ENCODE measurements at places on chromosomes 6 and 20.

DNA sequence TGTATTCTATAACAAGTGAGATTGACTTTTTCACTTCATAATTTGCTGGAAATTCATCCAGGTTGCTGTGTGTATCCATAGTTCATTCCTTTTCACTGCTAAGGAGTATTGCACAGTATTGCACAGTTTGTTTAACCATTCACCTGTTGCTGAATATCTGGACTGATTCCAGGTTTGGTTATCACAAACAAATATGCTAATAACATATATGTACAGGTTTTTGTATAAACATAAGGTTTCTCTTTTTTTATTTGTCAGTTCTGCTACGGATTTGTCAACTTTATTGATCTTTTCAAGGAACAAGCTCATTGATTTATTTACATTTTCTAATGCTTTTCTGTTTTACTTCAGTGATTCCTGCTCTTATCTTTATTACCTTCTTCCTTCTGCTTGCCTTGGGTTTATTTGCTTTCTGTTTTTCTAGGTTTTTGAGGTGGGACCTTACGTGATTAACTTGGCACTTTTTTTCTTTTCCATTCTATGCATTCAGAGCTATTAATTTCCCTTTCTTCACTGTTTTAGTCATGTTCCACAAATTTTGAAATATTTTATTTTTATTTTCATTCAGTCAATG is 117.0 kb upstream of the OGFRL1 start:
- no peak for DNase-seq

DNA sequence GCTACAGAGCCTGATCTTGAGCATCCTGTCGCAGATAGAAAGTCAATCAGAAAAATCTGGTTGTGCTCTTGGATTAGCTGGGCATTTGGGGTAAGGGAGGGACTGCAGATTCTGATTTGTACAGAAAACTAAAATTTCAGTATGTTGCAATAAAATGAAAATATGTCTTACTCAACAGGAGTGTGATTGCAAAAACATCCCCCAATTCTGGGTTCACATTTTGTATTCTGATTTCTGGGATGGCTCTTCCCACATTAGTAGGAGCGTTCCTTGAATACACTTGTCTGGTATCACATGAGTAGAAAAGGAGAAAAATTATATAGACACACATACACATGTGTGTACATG is 40.5 kb downstream of the PANK2 start:
- no peak for DNase-seq

- no peak for DNase-seq
Measured at GRCh38 chr6:170022827-170023619, 267.9 kb downstream of the DLL1 start.

DNA sequence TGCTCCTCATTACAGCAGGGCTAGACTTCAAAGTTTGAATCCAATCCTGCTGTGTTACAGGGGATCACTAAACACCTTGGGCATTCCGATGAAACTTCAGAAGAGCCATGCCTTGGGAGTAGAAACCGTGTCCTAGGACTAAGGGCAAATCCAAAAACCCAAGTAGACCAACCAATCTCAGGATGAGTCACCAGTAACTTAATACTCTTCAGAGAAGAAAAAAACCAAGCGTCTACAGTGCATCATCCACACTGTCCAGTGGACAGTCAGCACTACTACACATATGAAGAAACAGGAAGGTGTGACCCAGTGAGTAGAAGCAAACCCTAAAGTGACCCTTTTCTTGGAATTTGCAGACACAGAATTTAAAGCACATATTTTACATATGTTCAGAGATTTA is 39.5 kb upstream of the VAPB start:
- DNase-seq: no peak

- DNase-seq: no peak
Measured at GRCh38 chr6:21115111-21115510, 478.4 kb upstream of the SOX4 start.

GRCh38 chr6:24307881-24308280 is 50.0 kb downstream of the DCDC2 start:
- no peak for DNase-seq

- no peak for DNase-seq
Measured at GRCh38 chr6:73942592-73943186, 246.7 kb downstream of the CD109 start.

DNA sequence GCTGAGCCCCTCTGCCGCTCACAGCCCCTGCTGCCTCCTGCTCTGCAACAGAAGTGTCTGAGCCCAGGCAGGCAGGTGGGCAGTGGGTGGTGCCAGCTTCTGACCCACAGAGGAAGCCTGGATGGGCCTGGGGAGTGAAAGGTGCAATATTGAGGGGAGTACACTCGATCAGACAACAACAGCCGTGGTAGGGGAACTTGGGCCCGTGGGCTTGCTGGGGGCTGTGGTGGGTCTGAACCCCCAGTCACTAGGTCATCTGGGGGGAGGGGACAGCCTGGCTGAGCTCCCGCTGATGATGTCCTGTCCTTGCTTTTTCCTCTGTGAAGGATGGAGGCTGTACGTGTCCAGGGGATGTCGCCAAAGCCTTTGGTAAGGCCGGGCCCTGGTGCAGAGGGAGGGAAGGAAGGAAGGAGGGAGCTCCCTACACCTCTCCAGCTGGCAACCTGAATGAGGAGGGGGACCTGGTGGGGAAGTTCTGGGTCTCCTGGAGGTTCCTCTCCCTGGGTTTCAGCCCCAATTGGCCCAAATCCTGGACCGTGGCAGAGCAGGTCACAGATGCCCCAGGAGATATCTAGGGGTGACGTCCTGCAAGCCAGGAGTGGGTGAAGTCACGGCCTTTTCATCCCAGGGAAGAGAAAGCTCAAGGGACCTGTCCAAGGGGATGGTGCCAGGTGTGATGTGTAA is 47.2 kb downstream of the GMPR start:
- DNase-seq: no peak

- DNase-seq: no peak
Measured at GRCh38 chr6:4727217-4727616, 49.0 kb upstream of the CDYL start.

DNA sequence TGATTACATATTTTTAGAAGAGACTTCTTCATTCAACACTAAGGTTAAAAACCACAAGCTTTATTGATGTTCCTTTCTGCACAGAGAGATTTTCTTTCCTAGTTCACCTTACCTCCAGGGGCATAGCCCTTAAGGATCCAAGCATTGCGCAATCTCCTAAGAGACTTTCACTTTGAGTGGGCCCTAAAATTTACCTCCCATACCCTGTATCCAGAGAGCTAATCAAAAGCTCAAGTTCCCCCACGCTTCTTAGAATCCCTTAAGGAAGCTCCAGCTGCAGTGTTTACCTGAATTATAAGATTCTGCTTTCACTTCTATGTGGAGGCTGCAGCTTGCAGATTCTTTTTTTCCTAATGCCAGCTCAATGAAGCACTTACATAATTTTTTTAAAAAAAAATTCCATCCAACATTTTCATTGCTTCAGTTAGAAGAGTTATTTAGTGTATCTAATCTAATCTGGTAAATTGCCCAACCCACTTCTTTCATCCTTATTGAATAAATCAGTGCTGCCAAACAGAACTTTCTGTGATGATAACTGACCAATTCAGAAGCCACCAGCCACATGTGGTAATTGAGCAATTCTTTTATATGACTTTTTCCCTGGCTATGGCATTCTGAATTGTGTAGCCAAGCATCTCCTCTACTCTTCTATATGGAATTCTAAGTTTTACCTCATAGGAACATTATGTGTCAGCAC is 24.6 kb upstream of the SPTLC3 start:
- DNase-seq: no peak

DNA sequence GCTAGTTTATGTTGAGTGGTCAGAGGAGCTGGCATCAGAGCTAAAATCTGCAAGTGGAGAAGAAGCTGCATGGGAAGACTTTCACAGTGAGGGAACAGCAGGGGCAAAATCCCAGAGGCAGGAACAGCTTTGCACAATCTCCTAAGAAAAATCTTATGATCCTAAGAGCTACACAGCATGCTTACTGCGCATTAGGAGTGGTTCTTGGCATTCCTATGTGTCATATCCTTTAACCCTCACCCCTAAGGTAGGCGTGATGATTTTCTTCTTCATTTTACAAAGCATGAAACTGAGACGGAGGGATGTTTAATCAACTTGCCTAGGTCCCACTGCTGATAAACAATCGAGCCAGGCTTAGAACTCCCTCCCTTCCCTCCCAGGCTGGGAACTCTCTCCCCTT is 313.6 kb upstream of the SULF2 start:
- DNase-seq: no peak

GRCh38 chr6:150142097-150142669 is 661 bp upstream of the PPP1R14C start:
- DNase-seq: no peak

DNA sequence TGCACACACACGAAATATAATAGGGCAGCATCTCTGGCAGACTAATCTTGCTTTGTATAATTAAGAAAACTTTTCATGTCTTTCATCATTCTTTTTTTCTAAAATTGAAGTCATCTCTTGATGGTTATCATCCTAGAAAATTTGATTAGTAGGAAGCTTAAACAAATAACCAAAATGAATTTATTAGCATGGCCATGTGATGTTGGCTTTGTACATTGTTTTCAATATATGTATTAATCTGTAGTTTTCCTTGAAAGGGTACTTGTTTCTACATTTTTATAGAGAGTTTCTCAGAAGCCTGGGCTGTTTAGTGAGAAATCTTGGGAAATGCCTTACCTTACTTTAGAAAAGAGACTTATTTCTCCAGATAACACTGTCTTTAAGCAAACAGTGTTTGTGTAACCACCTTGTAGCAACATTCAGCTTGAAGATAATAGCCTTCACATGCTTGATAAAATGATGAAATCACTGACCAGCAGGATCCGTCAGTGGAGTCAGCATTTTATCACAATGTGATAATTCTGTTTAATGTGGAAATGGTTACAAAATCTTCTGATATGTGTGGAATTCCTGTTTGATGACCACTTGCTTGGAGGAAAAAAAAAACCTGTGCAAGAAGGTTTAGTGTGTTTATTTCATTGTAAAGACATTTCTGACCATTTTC is 147.8 kb downstream of the MACROD2 start:
- no peak for DNase-seq

- no peak for DNase-seq
Measured at GRCh38 chr6:113115196-113115595, 741.9 kb upstream of the MARCKS start.

GRCh38 chr6:156807795-156808194 is 30.6 kb downstream of the ARID1B start:
- DNase-seq: no peak

GRCh38 chr6:6661684-6662083 is 73.2 kb downstream of the LY86 start:
- no peak for DNase-seq

GRCh38 chr6:26286168-26286877 is 78.7 kb upstream of the BTN3A2 start:
- peak; percentile 53 for DNase-seq

DNA sequence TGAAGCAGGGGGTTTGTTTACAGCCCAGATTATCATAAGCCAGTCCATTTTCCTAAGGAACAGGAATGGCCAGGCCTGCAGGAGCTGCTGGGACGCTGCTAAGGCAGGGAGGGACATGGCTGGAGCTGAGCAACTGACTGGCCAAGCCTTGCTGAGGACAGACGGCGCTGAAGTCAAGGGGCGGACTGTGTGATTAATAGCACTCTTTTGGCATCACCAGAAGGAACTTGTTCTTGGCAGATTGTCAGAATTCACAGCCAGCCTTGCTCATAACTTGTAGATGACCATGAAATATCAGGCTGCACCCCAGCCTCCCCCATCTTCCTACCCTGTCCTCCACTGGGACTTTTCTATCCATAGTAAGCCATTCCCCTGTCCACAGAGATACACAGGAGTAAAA is 218.8 kb upstream of the RNF24 start:
- no peak for DNase-seq

- no peak for DNase-seq
Measured at GRCh38 chr6:142296975-142297604, 4.7 kb upstream of the ADGRG6 start.

GRCh38 chr6:125746019-125746414 is 3.4 kb upstream of the HEY2 start:
- no peak for DNase-seq

DNA sequence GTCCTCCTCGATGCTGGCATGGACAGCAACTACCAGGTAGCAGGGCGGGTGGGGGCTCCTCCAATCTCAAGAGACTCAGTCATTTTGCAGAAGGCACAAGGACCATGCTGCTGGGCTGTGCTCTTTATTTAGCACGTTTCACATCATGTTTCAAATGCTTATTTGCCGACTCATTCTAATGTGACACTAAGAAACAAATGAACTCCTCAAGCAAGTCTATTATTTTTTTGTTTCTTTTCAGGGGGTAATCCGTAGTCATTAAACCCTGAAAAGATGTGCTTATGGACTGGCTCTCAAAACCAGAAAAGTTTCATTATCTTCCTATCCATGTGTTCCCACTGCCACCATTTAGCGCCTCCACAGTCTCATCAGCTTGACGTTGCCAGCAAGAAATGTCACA is 92.9 kb downstream of the ANKS1A start:
- no peak for DNase-seq

DNA sequence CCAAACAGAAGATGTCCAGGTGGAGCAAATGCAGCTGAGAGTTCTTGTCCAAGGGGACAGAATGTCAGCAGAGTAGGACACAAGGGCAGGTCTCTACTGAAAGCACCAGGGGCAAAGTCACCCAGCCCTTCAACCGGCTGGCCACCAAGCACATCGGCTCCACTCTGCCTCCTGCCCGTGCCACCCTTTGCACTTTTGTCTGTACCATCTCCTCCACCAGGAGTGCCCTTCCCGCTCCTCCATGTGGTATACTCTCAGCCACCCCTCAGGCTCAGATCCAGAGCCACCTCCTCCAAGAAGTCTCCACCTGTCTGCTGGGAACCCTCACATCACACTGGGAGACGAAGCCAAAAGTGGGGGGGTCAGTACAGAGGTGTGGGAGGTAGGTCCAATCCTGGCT is 4.1 kb upstream of the HSPA12B start:
- DNase-seq: no peak

- no peak for DNase-seq
Measured at GRCh38 chr20:61262514-61262913, 10.5 kb downstream of the CDH4 start.

DNA sequence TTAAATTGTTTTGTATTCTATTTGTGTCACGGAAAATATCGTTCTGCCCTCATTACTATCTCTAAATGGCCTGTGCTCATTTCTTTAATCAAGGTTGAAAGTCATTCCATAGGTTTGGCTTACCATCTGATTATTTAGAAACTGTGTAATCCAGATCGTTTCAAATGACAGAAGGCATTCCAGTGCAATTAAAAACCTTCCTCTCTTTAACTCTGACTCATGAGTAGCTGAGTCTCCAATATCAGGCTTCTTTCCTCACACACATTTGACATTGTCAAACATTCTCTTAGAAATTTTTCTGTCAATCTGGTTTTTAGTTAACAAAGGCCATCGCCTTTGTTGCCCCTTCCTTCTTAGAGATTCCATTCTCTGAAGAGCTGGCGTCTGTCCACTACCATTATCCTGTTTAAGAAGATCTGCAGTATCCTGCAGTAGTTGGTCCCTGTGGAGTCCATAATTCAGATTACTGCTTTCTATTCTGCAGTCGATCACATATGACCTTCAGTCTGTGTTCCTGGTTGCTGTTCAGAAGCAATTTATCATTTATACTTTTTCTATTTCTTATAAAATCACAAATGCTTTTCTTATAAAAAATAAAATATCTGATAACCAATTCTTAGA is 3.9 kb upstream of the TRDN start:
- no peak for DNase-seq

GRCh38 chr6:131966443-131966842 is 15.3 kb upstream of the CCN2 start:
- DNase-seq: no peak

GRCh38 chr6:139757784-139758183 is 383.3 kb upstream of the CITED2 start:
- no peak for DNase-seq

All from cerebellar nuclear complex (tissue), 1 donor.